Activated CD4-positive, CD25-positive, alpha-beta regulatory T cell treated with anti-CD3 and anti-CD28 coated beads, Interleukin-2, amount 50 U/mL, for 16 hours (primary cell): ENCODE measurements at places on chromosomes 16 and 17.

- DNase-seq = no peak
Measured at GRCh38 chr17:50095626-50096037, 481 bp downstream of the PDK2 start.

GRCh38 chr17:58224315-58224714 lies 5.3 kb upstream of the MKS1 start:
- DNase-seq = no peak

GRCh38 chr17:14112407-14112806 lies 43.1 kb downstream of the COX10 start:
- no peak for DNase-seq

DNA sequence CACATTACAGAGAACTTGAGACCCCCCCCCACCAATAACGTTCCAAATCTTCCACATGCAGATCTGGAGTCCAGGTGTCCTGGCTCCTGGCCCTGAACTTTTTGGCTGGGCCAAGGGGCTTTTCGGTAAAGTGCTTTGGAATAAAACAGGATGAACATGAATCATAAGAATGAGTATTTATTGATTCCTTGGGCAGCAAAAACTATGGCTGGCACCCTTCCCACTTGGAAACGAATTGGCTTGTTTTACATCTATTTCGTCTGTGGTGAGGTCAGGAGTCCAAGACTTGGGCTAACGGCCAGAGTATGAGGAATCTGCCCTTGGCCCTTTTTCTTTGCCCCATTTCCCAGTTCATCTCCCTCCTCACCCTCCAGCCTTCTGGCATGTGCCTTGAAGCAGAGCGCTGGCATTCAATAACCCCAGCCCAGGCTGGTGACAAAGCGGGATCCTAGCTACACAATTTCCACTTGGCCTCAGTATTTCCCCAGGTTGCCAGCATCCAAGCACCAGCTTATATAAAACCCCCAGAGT lies 4.1 kb upstream of the UBTF start:
- no peak for DNase-seq

- no peak for DNase-seq
Measured at GRCh38 chr16:67707790-67708189, 11.3 kb downstream of the GFOD2 start.

GRCh38 chr17:12995106-12995895 lies 22.5 kb downstream of the ELAC2 start:
- DNase-seq = no peak

GRCh38 chr16:47230296-47230695 lies 86.6 kb upstream of the NETO2 start:
- no peak for DNase-seq

DNA sequence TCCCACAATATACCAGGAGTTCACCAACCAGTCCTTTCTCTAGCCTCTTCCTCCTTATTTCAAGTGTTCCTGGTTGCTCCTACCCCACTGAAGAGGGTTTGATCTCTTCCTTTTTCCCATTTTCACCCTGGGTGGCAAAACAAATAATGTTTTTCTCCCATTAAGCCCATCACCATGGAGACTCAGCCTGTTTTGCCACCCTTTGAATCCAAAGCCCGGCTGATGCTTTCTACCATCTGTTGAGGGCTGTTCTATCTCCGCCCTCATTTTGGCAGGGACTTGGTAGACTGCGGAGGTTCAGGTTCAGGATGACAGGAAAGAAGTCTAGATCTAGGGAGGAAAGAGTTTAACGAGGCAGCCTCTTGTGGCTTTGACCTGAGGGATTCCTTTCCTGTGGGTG lies 2.6 kb downstream of the DNAH2 start:
- DNase-seq = no peak

DNA sequence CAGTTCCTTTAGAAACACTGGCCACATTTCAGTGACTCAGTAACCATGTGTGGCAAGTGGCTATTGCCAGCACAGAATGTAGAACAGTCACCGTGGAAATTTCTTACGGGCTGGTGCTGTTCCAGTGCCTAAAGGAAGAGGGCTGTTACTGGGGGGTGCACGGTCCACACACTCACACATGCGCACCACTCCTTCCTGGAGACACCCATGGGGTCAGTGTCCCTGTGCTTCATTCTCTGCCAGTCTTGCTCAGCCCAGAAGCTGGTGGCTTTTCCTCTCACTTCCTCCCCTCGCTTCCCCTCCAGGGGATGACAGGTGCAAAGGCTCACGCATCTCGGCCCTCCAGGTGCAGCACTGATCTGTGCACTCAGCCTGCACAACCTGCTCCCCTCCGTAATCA lies 115.6 kb downstream of the CCDC182 start:
- DNase-seq = no peak

GRCh38 chr16:6200861-6201260 lies 1103.3 kb upstream of the EEF2KMT start:
- DNase-seq = no peak

DNA sequence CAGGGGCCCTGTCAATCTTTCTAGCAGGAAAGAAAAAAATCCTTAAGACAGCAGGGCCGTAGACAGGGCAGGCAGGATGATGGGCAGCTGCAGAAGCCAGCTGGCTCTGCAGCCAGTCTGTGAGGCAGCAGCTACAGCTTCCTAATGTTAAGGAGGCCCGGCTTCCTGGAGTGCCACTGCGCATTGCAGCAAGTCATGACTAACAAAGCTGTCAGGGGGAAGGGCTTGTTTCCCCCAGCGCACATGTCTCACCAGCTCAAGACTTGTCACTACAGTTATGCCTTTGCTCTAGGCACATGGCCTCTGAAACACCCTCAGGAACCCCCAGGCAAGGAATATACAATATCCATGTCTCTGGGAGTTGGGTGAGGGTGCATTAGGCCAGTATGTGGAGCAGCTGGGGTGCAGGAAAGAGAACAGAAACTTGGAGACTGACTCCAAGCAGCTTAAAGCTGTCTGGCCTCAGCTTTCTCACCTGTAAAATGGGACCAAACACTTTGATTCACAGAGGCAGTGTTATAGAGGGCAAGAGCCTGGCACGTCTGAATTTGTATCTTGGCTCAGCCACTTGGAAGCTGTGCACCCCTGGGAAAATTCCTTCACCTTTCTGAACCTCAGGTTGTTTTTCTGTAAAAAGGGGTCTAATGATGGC lies 220.0 kb downstream of the HAPSTR1 start:
- DNase-seq = no peak

DNA sequence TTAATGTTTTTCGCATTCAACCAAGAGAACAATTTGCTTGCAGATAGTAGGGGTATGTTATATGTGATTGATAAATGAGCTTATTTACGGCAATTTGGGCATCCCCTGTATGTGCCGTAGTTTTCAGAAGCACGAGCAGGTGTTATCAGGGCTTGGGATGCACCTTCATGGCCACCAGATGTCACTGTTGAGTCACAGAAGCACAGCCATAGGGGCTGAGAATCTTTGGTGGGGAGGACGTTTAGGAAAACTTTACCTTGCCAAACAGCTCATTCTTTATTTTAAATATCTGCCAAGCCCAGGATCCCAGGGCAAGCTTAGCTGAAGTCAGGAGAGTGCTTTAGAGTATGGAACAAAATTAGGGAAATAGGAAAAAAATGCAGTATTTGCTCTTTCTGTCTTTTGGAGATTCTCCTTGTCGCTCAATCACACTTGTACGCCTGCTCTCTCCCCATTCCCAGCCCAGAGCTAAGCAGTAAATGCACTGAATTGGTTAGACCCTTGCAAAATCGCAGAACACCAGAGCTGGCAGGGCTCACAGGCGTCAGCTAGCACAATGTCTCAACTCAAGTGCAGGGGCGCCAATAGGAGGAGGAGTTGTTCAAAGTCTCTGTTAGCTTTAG lies 93.6 kb upstream of the MPHOSPH6 start:
- peak; percentile 2 for DNase-seq

DNA sequence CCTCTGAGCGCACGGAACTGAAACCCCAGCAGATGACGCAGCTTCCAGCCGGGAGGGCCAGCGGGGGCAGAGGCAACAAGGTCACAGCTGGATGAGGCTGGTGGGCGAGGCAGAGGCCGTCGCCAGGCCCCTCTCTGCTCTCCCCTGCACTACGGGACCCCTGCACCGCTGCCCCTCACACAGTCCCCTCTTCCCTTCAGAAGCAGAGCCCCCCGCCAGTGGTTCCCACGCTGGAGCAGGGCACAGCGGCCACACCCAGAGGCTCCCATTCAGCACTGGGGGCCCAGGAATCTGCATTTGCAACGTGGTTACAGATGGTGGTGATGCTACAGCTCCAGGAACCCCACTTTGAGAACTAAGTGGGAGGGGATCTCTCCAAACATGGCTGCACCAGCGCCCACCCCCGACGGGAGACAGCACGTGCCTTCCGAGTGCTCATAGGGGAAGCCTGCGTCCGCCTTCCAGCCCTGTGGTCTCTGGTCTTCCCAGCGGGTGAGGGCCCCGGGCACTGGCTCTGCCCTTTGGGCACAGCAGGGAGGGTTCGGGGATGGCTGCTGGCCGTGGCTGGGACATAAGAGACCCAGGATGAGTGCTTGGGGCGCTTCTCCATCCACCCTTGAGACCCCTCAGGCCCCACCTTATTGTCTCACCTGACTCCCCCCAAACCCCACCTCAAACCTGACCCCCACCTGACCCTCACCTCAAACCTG lies 4.7 kb upstream of the RAB40B start:
- DNase-seq = no peak

GRCh38 chr16:5575646-5576245 lies 478.2 kb upstream of the EEF2KMT start:
- DNase-seq = no peak

- no peak for DNase-seq
Measured at GRCh38 chr16:82368041-82368440, 198.0 kb upstream of the MPHOSPH6 start.

- DNase-seq = no peak
Measured at GRCh38 chr16:80915079-80915450, 91.6 kb downstream of the CMC2 start.

GRCh38 chr16:1082952-1083675 lies 10.6 kb downstream of the SSTR5 start:
- DNase-seq = no peak

DNA sequence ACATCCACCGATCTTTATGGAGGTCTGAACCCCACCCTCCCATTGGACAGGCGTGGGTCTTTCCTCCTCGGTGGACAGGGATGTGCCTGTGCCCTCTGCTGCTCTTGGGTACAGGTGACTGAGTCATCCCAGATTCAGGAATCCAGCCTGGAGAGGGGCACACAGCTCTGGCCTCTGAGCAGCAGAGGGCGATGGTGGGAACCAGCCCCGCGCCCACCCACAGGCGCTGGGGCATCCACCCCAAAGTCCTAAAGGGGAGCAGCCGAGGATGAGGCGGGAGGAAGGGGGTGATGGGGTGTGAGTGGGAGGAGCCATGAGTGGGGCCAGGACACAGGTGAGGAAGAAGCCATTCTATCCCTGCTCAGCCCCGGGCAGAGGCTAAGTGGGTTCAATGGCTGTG lies 35.0 kb downstream of the ENGASE start:
- no peak for DNase-seq

DNA sequence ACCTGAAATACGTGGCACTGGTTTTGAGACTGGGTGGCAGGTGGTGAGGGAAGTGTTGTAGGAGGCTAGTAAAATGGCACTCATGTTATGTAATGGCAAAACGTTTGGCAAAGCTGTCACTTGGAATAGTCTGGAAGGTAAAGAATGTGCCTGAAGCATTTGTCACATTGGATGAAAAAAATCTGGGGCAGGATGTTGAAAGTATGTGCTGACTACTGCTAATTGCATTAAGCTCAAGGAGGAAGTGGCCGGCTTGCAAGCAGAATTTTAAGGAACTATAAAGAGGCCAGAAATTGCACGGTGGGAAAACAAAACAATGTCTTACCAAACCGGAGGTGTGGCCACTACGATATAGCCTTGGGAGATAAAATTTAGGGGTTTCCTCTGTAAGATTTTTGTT lies 26.6 kb upstream of the NLRP1 start:
- no peak for DNase-seq

- DNase-seq = no peak
Measured at GRCh38 chr17:32958418-32958817, 30.5 kb downstream of the TMEM98 start.

GRCh38 chr17:61856035-61856434 lies 7.3 kb downstream of the BRIP1 start:
- DNase-seq = no peak

DNA sequence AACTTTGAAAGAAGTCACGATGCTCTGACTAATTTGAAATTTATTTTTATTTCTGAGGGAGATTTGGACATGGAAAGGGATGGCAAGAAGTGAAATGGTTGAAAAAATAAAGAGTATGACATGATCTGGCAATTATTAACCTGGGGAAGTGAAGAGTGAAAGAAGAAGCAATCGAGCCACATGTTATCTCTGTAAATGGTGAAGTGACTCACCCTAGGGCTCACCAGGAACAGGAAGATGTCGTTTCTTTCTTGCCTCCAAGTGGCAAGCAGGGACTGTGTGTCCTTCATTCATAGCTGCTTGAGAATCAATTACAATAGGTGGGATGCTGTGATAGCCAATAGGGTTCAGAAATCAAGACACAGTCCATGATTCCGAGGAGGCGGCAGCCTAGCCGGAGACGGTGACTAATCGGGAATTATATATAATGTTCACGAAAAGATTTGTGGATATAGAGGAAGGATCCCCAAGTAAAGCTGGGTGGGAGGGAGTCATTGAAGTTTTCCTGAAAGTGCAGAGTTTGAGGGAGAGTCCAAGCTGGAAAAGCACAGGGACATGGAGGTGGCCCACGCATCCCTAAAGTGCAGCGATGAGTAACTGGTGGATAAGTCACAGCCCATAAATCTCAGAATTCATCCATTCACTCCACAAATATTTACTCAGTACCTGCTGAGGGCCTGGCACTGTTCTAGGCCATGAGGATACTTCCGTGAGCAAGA lies 18.2 kb upstream of the KRT20 start:
- DNase-seq = no peak

DNA sequence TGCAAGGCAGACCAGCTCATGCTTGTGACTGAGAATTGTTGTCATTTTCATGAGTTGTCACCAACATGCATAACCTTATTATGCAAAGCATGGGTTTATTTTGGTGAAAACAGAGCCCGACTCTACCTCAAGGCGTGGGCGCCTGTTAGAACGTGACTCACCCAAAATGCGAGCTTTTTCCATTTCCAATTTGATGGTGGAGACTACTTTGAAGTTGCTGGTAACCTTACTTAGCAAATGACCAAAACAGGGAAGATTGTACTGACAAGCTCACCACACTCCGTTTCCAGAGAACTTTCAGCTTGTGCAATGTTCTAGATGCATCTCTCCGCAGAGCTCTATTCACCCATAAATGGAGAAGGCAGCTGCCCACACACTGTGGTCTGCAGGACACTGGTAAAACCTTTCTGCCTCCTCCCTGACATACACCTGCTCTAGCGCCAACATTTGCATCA lies 284.5 kb downstream of the MAF start:
- DNase-seq = peak; percentile 26
